ENCODE measurements at places on chromosomes 5 and 9.

- no peak for DNase-seq
Observed at GRCh38 chr5:94276751-94277150, 341.7 kb downstream of the KIAA0825 start.

- no peak for DNase-seq
Observed at GRCh38 chr5:143119881-143120341, 283.6 kb downstream of the NR3C1 start.

GRCh38 chr9:105503881-105504280 lies 54.0 kb upstream of the FKTN start:
- DNase-seq, result no peak

DNA sequence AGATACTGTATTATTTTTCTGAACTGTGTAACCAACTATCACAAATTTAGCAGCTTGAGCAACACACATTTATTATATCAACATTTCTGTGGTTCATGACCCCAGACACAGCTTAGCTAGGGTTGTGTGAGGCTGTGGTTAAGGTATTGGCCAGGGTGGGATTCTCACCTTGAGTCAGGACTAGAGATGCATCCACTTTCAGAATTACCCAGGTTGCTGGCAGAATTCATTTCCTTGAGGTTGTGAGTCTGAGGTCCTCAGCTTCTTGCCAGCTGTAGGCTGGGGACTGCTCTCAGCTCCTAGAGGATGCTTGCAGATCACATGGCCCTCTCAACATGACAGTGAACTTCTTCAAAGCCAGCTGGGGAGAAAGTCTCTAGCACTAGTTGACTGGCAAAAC lies 122.5 kb upstream of the RASGRF2 start:
- DNase-seq, result no peak

DNA sequence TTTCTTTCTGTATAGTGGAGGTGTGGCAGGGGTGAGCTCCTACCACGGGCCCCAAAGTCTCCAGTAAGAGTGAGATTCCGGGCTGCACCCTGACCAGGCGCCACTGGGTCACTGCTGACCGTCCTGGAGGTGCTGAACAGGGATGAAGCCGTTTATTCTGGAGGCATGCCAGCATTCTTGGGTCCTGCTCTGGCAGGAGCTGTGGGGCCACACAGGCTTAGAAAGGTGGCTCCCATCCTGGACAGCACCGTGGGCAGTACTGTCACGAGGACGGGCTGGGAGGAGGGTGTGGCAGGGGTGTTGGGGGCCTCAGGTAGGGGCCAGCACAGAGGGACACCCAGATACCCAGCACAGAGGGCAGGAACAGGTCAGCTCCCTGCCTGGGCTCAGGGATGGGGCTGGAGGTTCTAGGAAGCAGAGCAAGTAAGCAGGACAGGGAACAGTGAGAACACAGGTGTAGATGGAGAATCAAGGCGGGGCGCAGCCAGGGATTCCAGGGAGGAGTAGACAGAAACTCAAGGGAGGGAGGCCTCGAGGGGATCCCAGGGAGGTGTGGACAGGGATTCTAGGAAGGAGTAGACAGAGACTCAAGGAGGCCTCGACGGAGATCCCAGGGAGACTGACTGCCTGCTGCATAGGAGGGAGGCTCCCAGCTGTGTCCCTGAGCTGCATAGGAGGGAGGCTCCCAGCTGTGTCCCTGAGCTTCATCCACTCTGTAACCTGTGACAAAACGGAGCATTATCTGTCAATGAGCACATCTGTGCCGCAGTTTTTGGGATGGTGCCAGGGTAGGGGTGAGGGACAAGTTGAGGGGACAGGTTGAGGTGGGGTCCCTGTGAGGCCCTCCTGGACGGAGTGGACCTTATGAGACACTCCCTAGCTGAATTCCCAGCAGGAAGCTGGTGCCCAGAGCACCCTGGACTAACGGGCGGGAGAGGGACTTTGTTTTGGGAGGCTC lies 1.1 kb upstream of the PLEKHG4B start:
- DNase-seq, result peak; percentile 49

GRCh38 chr5:38473008-38473407 lies 83.4 kb downstream of the LIFR start:
- DNase-seq, result no peak

DNA sequence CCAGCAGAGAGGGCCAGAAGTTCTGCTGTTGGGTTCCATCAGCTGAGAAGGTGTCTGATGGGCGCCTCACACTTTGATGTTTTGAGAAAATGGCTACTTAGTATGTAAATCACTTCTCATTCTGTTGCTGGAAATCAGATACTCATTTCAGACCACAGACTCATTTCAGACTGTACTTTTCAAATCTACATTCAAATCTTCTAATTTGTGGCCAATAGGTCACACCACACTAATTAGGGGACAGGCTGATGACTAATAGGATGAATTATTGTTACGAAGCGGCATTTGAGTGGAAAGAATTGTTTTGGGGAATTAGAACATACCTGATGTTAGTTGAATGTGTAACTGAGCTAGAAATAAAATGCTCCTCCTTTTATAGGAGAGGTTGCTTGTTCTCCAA lies 13.2 kb downstream of the MTAP start:
- no peak for DNase-seq

- DNase-seq, result no peak
Observed at GRCh38 chr5:13591621-13592020, 352.9 kb downstream of the DNAH5 start.

GRCh38 chr9:99970481-99970880 lies 64.0 kb downstream of the STX17 start:
- no peak for DNase-seq

GRCh38 chr9:33651125-33651524 lies 127.1 kb downstream of the ANKRD18B start:
- no peak for DNase-seq

- no peak for DNase-seq
Observed at GRCh38 chr5:62333250-62333794, 27.3 kb downstream of the KIF2A start.

GRCh38 chr5:77250021-77250420 lies 39.5 kb downstream of the PDE8B start:
- DNase-seq, result no peak
